ENCODE measurements at places on chromosomes 11 and 22.

DNA sequence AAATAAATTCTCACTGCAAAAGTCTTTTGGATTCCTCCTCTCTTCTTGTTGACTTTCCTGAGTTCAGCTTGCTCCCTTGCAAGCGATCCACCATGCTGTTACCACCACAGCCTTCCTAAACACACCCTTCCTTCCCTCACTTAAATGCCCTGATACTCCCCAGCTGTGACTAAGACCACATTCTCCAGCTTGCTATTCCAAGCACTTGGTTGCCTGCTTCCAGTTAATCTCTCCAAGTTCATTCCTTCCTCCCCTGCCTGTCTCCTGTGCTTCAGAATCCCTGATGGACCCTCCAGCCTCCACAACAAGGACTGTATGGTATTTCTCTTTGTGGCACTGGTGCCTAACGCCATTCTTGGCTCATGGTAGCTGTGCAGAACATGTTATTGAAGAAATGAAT is 603.9 kb upstream of the CADM1 start:
- no peak for DNase-seq

DNA sequence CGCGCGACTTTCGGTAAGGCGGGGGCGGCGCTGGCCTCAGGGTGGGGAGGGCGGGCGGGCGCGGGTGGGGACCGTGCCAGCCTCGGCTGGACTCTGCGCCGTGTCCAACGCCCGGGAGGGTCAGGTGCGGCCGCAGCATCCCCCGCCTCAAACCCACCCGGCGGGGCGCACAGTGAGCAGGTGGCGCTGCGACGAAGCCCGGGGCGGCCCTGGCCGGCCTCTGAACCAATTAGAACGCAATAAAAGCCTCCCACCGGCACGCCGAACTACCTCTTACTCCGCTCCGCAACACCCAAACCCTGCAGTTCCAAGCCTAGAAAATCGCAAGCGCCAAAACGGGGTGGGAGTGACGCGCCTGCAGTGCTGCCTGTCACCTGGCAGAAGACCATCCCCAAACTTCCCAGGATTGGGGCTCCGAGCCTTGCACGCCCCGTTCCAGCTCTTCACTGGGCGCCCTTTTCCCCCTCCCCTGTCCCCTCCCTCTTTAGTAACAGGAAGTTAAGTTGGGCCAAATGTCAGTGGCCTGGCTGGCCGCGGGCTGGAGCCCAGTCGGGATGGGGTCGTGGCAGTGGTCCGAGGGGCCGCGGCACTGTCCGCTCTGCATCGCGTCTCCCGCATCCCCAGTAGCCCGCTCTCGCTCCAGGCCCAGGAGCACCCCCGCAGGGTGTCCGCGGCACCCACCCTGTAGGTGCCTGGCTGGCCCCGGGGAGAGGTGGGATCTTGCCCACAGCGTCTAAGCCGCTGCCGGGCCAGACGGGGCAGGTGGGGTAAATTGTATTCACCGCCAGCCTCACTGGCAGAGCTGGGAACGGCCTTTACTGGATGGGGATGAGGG is 541 bp downstream of the MICAL2 start:
- DNase-seq = no peak

DNA sequence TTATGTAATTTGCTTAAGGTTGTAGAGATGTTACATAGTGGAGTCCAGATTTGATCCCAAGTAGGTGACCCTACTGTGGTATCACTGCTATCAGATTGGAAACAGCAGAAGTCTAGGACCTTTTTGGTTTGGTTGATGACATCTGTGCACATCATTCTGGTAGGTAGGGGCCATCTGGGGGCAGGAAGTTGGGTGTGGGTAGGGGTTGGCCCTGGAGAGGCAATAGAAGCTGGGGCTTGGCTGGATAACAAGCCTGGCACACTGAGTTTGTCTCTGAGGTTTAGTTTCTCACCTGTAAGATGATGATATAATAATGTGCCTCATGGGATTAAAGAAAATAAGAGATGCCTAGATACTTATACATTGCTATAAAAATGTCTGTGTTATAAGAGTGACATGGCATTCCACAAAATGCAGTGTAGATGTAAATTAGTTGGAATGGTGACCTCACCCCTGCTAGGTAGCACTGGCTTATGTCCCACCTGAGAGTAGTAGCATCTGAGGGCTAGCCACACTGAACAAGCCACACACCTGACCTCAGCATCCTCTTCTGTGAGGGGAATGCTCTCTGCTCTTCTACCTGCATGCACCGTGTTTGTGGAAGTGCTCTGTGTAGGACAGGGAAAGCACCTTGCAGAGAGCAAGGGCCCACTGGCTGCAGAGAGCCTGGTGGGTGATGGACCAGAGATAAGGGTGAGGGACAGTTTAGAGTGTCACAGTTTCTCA is 36.9 kb downstream of the PTPRJ start:
- no peak for DNase-seq

DNA sequence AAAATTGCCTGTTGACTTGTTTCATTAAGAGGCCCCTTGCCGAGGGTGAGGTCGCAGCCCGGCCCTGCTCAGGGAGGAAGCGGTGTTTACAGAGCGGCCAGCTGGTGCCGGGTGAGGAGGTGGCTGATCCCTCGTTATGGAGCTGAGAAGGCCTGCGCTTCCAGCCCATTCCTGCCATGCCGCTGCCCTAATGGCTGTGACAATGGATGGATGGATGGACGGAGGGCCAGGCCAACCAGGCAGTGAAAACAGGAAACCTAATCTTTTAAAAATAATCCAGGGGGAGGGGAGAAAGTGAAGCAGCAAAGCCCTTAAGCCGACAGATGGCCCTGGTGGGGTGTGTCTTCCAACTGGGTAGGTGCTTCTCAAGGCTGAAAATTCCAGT is 38.5 kb downstream of the BCR start:
- no peak for DNase-seq

DNA sequence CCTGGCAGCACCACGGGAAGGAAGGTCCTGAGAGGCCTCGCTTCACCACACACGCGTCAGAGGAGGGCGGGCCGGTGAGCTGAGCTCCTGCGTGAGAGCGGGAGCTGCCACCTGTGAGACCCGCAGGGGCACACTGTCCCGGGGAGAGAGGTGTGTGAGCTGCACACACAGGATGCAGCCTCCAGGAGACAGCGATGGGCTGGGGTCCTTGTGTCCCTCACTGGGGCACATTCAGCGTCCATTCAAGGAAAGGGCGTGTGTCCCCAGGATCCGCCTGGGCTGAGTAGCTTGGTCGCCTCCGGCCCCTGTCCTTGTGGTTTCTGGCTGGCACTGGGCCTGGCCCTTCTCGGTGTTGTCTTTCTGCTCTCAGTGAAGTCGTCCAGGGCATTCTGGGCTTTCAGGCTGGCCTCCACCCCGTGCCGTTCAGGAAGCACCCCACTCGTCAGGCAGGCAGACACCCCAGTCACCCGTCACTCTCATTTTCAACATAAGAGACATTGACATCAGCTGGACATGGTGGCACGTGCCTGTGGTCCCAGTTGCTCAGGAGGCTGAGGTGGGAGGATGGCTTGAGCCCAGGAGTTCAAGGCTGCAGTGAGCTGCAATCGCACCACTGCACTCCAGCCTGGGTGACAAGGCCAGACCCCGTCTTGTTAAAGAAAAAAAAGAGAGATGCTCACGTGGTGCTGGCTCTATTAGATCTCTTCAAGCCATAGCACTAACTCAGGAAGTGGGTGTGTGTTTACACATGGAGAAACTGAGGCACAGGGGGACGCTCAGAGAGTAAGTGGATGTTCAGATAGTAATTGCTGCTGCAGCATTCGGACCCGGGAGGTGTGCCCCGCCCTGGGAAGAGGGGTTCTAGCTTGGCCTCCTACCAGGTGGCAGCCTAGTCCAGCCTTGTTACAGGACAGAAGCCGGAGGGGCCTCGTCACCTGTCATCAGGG is 1081.6 kb downstream of the BRD1 start:
- DNase-seq = no peak

GRCh38 chr11:783581-784015 is 6.3 kb downstream of the CEND1 start:
- no peak for DNase-seq

GRCh38 chr22:25057013-25057881 is 104.7 kb downstream of the KIAA1671 start:
- DNase-seq = no peak

DNA sequence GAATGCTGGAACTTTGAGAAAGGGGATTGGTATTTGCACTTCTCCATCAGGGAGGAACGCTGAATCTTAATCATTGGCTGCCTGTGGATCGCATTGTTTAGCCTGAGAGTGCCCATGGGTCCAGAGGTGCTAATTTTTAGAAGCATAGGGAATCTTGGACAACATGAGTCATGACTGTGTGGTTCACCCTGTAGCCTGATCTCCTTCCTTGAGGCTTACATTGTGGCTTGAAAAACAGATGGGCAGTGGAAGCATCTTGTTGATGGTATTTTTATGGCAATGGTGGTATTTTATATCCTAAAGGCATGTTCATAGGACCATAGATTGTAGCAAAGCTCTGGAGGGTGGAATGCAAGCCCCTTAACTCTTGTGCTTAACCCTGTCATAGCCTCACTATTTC is 99.2 kb upstream of the DBX1 start:
- DNase-seq = no peak

Measured in activated CD8-positive, alpha-beta memory T cell treated with anti-CD3 and anti-CD28 coated beads for 1 hour (primary cell).